ENCODE measurements at places on chromosomes 4 and X. TPM values are rescaled to one million over a fixed set of nuclear protein-coding genes. Genes with fewer than 3 reads are reported as not detected.

Gene GAGE12E
- total RNA-seq, result not detected

Gene DLG3
- 2.9 TPM for total RNA-seq

Gene SATL1
- total RNA-seq, result not detected

Gene XKRX
- total RNA-seq, result under 0.01 TPM

Gene NAA11
- total RNA-seq, result not detected

Gene PDGFC
- total RNA-seq, result 16.0 TPM

Gene GYG2
- 1.4 TPM for total RNA-seq

Gene AGTR2
- not detected for total RNA-seq

Gene IQCM
- total RNA-seq, result not detected

Gene PITX2
- 1.2 TPM for total RNA-seq

Gene TNIP2
- total RNA-seq, result 98.4 TPM

Gene CAPN6
- total RNA-seq, result not detected

Gene GAGE12H
- not detected for total RNA-seq

Gene RAB41
- not detected for total RNA-seq

Gene VCX
- not detected for total RNA-seq

Gene MAGEA10
- not detected for total RNA-seq

Gene ASMT
- total RNA-seq, result not detected

Gene GSX2
- not detected for total RNA-seq

Gene BRS3
- total RNA-seq, result not detected

Gene DUX4
- not detected for total RNA-seq

Gene MTMR8
- total RNA-seq, result 0.15 TPM

Gene HPSE
- total RNA-seq, result 7.6 TPM

Gene SASH3
- not detected for total RNA-seq

Gene TCP11X2
- total RNA-seq, result not detected

Gene GUCY1B1
- total RNA-seq, result 12.7 TPM

Gene ADH5
- 100 TPM for total RNA-seq

Gene OTC
- not detected for total RNA-seq

Gene CENPI
- 26.0 TPM for total RNA-seq

Gene F11
- total RNA-seq, result not detected

Gene CHRNA9
- total RNA-seq, result not detected

Gene MAGEC2
- not detected for total RNA-seq

Gene MSL3
- 46.8 TPM for total RNA-seq

Gene HPF1
- total RNA-seq, result 50.2 TPM

Gene FAM47E
- not detected for total RNA-seq

Gene PRR32
- total RNA-seq, result not detected

Gene ADGRG4
- not detected for total RNA-seq

Gene MAGEA1
- total RNA-seq, result not detected

Gene IGSF1
- not detected for total RNA-seq

Gene ZNF157
- total RNA-seq, result not detected

Gene GYPE
- total RNA-seq, result 0.32 TPM

Gene FHIP1A
- under 0.01 TPM for total RNA-seq

Gene LDOC1
- total RNA-seq, result 3.6 TPM

Gene MAGED4B
- total RNA-seq, result 19.5 TPM

Gene TLR7
- not detected for total RNA-seq

Gene AMTN
- not detected for total RNA-seq

Gene TNIP3
- 0.91 TPM for total RNA-seq

Gene SSX4
- total RNA-seq, result not detected

Gene CT45A6
- total RNA-seq, result not detected

Gene GLOD5
- total RNA-seq, result not detected

Gene ATP1B4
- total RNA-seq, result not detected

Gene KIT
- 24.0 TPM for total RNA-seq

Gene RHOXF1
- total RNA-seq, result not detected
